Cerebellar nuclear complex (tissue), 1 donor: ENCODE measurements at places on chromosomes 7 and 10.

DNA sequence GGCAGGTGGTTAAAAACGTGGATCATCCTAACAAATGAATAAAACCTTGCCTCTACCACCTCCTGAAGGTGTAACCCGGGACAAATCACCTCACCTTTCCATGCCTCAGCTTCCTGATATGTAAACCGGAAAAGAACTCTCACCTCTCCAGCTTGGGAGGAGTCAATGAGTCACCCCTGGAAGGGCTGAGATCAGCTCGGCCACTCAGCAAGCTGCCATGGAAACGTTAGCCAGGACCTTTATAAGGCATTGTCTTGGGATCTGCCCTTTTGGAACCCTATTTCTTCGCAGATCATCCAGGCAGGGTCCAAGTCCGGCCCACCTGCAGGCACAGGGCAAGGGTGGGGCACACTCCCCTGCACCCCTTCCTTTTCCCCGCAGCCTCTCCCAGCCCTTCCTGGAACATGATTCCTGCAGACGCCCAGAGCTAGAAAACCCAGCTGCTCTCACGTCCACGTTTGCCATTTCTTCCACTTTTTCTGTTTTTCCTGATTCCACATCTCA is 81.6 kb upstream of the PFKP start:
- DNase-seq: no peak

- DNase-seq: no peak
Observed at GRCh38 chr10:5975641-5976473, 1.5 kb downstream of the IL15RA start.

DNA sequence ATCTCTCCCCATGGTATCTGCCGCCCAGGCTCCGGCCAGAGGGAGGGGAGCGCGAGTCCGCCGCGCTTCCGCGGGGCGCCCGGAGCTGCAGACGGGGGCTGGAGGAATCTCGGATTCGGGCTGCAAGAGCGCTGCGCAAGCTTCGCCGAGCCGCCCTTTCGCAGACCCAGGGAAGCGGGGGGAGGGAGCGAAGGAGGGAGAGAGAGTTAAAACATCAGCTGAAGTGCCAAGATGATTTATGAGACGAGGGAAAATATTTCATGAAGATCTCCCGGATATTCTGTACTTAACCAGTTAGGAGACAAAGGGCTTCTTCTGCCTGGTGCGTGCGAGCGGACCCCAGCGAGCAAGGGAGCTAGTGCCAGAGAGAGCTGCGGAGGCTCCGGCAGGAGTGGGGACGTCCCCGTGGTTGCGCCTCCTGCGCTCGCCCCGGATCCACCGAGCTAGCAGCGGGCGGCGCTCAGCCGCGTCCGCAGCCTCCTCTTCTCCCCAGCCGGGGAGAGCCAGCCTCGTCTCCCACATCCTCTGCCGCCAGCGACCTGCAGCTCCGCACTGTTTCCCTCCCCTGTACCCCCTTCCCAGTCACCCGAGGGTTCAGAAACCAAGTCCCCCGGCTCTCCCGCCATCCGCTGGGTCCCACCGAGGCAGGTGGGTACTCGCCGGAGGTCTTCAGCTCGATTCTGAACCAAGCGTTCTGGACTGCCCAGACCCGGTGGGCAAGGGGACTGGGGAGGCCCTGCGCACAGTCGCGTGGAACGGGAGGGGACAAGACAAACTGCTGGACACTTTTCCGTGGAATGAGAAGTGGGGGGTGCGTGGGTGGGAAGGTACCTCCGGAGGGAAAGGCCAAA is 1.0 kb upstream of the PAX2 start:
- DNase-seq: no peak

GRCh38 chr7:98303906-98304305 is 22.4 kb downstream of the BRI3 start:
- DNase-seq: no peak

GRCh38 chr7:109375823-109376222 is 806.1 kb downstream of the DNAJB9 start:
- no peak for DNase-seq

DNA sequence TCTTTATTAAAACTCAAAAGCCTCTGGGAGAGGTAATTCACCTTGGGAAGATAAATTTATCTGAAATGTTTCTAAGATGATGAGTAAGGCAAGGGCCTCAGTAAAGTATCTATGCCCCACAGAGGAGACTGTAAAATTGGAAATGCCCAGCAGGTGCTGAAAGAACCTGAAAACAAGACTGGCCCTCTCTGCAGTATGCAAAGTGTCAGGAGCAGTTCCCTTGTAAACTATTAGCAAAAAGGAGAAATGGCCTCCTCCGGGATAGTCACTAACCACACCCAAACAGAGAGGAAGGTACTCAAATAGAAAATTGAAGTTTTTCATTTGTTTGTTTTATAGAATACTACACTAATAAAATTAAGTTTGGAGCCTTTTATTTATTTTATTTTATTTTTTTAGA is 81.2 kb downstream of the FZD1 start:
- DNase-seq: no peak

- DNase-seq: no peak
Observed at GRCh38 chr10:130492266-130492934, 356.2 kb downstream of the GLRX3 start.

- no peak for DNase-seq
Observed at GRCh38 chr7:151251689-151252560, 3.4 kb upstream of the SMARCD3 start.

GRCh38 chr10:44382131-44382858 is 2.6 kb downstream of the CXCL12 start:
- DNase-seq: no peak
